Activated T-helper 1 cell treated with anti-CD3 and anti-CD28 coated beads, Interleukin-2, amount 50 U/mL, for 16 hours (primary cell): ENCODE measurements at places on chromosomes 2 and 18.

DNA sequence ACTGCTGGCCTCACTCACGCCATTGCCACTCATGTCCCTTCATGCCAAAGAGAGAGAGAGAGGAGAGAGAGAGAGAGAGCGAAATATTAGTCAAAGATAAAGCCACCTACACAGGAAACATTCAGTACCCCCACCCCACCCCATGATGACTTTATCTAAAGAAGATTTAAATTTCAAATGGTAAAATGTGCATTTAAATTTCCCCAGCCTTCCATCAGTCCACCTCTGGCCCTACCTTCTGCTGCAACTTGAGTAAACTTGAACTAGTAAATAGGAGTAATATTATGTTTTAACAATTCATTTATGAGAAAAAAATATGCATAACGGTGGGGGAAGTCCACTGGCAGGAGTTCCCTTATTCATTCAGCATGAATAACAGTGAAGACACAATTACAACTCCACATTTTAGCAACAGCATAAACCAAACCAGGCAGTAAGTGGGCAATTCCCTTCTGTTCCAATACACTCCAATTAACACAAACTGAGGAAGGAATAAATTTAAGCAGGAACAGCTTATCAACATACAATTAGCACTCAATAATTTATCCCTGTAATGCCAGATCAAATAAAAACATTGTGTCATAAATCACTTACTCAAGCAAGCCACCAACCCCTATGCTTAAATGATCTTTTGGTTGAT, 264.2 kb downstream of the LNPK start:
- no peak for DNase-seq

DNA sequence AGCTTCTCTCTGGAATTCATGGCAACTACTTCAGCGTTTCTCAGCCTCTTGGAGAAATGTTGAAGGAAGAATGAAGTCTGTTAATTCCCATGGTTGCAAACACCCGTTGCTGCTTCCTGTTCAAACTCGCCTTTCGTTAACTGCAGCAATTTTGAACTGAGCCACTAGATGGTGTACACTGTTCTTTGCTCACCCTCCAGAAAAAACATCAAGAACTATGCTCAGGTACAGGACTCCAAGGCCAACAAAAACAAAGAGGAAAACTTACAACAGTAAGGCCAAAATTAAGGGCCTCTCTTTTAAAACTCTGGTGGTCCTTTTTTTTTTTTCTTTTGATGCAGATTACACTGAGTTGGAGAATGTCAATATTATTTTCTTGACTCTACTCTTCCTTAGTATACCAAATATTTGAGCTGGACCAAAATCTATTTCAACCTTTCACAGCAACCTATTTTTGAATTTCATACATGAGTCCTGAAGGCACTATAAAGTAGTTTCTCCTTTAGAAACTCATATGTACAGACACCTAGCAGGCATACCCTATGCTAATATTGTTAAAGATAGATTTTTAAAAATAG, 58.2 kb downstream of the KLHL14 start:
- DNase-seq: no peak

DNA sequence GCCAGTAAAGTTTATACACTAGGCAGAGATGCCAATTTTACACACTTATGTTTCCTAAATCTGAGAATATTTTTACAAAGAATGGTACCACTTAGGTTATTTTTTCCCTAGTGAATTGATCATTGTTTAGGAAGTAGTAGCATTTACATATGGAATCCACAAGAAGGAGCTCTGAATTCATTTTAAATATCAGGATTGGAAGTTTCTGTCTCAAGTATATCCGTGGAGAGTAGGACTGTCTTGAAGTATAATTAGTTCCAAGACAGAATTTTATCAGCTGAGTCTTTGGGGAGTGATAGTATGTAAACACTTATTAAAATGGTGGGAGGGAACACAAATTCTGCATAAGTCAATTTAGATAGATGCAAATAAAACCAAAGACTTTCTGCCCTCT, 82.3 kb upstream of the FAM98A start:
- no peak for DNase-seq

GRCh38 chr2:5915881-5916310, 223.7 kb downstream of the SOX11 start:
- no peak for DNase-seq

GRCh38 chr2:149725234-149725633, 137.7 kb upstream of the MMADHC start:
- no peak for DNase-seq

DNA sequence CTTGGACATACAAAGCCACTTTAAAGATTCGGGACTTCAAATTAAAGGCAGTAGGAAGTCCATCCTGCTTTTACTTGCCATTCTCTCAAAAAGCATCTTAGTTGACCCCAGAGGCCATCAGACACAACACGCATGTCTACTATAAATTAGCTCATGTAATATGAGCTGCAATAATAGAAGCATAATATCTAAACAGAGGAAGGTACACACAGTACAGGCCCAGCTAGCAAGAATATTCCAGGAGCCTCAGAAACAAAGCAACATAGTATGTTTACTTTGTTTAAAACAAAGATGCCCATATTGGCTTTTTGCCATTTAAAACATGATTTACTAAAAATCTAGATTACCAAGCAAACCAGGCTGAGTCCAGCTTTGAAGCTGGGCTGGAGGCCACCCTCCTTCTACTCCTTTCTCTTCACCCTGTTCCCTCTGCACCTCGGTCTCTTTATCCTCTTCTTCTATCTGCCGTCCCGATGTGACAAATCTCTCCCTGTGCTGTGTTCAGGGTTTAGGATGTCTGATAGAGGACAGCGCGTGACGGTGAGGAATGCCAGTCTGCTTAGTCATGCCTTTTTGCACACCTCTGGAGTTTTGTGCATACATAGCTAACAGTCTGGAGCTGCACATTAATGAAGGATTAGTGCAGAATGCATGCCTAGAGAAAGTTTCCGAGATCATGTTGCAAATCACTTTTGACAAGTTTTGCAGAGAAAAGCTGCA, 28.2 kb downstream of the DTNA start:
- DNase-seq: no peak

GRCh38 chr2:96345868-96346462, 10.4 kb downstream of the NCAPH start:
- DNase-seq: no peak

DNA sequence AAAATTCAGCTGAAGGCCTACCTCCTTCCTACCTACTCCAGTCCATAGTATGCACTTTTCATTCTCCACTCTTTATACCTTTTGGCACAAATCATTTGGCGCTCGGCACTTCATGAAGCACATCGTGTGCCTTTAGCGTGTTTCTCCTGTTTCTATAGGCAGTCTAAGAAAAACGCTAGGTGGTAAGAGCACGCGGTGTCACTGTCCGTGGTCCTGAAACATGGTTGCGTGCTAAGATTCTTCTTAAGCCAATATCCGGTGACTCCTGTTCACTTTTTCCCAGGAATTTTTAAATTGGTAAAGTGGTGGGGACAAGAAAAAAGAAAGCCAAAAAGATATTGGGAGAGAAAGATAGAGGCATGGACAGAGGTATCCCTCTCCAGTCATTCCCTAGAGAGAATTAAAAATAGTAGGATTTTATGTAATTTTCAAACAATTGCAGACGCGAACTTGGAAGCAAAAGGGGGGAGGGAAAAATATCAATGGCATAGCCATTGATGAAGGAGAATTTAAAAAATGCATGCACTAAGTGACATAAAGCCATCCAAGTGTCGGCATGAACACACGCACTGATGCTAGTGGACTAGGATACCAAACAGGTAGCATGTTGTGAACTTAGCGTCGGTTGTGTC, 1.4 kb upstream of the CTNNA2 start:
- DNase-seq: no peak

- DNase-seq: no peak
Measured at GRCh38 chr18:10245846-10246175, 208.6 kb upstream of the APCDD1 start.

GRCh38 chr2:16014041-16014787, 73.9 kb downstream of the MYCN start:
- no peak for DNase-seq

DNA sequence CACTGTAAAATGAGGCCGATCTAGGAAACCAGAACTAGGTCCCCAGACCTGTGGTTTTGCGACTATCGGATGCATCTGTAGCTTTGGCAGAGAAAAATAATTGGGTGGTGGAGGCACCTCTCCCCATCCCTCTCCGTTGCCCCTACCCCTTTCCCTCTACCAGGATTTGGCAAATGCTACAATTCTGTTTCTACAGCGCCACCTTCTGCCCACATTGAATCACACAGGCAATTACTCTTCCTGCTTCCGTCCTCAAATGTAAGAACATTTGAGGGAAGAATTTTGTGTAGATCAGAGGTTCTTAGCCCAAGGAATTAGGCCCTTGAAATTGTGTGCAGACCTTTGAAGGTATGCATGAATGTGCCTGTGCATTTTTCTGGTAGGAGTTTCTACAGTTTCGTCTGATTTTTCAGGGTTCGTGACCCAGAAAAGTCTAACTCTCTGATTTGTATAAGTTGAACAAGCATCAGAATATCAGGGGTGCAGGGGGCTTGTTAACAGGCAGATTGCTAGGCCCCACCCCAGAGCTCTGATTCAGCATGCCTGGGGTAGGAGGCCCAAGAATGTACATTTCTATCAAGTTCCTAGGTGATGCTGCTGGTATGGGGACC, 11.2 kb downstream of the ATP6V1B1 start:
- no peak for DNase-seq

DNA sequence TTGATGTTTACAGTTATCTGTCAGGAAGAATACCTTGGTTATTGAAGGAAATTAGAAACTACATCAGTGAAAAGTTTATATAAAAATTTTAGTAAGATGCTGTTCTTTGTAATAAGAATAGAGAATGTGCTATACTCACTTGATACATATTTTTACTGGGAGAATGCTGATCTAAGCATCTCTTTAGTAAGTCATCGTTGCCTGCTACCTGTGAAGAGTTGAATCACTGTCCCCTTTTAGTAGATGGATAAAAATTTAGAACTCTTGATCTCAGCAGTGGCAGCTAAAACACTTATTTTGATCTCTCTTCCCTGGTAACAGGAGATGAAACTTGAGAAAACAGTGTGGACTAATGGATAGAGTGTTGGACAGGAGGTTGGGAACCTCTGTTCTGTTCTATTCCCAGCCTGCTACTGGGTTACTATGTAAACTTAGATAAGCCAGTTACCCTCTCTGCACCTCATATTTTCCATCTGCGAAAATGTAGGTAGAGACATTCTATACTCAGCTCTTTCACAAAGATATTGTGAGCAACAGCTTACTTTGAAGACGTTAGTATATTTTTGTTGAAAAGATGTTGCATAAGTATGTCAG, 100.3 kb downstream of the FEZ2 start:
- DNase-seq: no peak

DNA sequence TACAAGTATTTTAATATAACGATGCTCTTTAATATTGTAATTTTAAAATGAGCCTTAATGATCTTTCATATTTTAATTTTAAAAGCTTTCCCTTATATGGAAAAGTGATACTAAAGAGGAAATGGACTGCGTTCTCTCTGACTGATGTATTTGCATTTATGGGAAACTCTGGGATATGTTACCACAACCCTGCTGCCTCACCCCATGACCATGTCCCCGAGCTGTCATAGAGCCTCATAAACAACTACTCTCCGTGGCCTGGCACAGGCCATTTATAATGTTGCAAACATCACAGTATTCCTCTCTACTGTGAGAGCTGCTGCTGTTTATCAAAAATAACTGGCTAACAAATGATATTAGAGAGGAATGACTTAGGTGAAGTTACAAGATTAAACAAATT, 75.8 kb upstream of the SEC11C start:
- DNase-seq: no peak

GRCh38 chr2:101442042-101442666, 32.8 kb downstream of the RFX8 start:
- no peak for DNase-seq

DNA sequence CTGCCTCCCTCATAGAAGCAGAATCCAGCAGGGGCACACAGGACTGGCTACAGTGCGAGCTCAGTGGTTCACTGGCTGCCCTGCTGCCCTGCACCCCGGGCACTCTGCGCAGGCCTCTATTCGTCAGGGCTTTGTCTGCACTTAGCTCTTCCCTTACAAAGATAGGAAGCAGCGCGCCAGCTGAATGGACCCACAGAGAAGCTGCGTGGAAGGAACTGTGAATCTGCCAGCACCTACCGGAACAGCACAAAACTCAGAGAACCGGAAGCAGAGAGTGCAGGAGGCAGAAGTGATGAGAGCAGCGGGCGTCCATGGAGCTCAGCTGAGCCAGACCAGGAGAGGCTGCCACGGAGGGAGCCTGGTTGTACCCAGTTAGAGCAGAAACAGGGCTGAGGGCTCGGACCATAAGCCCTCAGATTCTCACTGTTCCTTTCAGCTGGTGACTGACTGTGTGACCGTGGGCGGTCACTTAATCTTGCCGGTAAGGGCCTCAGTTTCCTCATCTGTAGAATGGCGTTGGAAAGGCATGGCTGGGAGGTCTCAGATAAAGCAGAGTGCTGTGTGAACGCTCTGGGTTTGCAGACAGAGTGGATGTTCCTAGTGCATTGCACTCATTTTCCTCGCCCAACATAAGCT, 23.1 kb upstream of the SLC66A3 start:
- no peak for DNase-seq

DNA sequence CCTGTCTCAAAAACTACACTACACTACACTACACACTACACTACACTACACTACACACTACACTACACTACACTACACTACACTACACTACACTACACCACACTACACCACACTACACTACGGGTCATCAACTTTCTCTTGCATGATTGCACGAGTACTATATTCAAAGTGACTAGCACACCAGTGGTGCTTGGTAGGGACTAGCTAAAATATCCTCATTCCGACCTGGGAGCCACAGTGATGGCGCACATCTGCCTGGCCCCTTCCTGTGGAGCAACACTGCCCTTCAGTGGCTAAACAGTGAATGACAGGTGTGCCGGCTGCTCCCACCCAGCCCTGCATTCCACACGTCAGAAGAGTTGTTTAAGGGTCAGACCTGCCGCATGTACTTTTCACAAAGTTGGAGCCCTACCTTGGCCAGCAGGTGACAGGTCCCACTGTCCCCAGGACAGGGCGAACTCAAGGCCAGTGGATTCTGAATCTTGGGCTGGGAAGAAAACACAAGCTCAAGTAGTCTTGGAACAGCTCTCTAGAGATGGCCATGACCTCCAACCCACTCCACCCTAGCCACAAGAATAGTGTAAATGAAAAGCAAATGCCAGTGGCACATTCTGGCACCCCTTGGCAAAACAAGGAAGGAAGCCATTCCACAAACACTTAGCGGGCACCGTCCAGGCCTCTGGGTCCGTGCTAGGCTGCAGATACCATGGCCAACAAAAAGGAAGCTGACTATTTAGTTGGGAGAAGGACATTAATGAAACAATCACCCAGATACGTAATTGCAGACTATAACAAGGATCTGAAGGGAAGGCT, 79.7 kb upstream of the MSH2 start:
- peak; percentile 31 for DNase-seq

- DNase-seq: no peak
Measured at GRCh38 chr2:197707316-197708213, 2.4 kb downstream of the MARS2 start.

GRCh38 chr2:158346032-158346431, 110.5 kb downstream of the CCDC148 start:
- DNase-seq: no peak
